ENCODE measurements at places on chromosomes 5 and 9. TPM values are rescaled to one million over a fixed set of nuclear protein-coding genes. Genes with fewer than 3 reads are reported as not detected.

The NUDT2 gene
- total RNA-seq = 42.7 TPM

The FRRS1L gene
- not detected for total RNA-seq

The DBH gene
- not detected for total RNA-seq

The OTULINL gene
- 10.3 TPM for total RNA-seq

The TTC39B gene
- total RNA-seq = 34.2 TPM

The C9orf50 gene
- 0.41 TPM for total RNA-seq

The SOX30 gene
- total RNA-seq = not detected

The FAM78A gene
- total RNA-seq = 45.7 TPM

The ADAMTS6 gene
- total RNA-seq = 3.8 TPM

The POLR1E gene
- 60.3 TPM for total RNA-seq

The SYNPO gene
- total RNA-seq = 0.53 TPM

The DBN1 gene
- total RNA-seq = 5.5 TPM

The PCDHGA7 gene
- not detected for total RNA-seq

The GARIN3 gene
- 0.47 TPM for total RNA-seq

The MYMK gene
- total RNA-seq = not detected

The TEX48 gene
- total RNA-seq = not detected

The BTNL8 gene
- total RNA-seq = not detected

The CDH18 gene
- not detected for total RNA-seq

The SLC46A2 gene
- not detected for total RNA-seq

The PCDHA1 gene
- total RNA-seq = not detected

The HDHD3 gene
- total RNA-seq = 23.2 TPM

The CARTPT gene
- total RNA-seq = not detected

The CDC20B gene
- total RNA-seq = not detected

The KIF4B gene
- 0.14 TPM for total RNA-seq

The CETN3 gene
- total RNA-seq = 40.6 TPM

The SPARC gene
- total RNA-seq = 0.91 TPM

The FOXI1 gene
- not detected for total RNA-seq

The EXOSC2 gene
- 68.8 TPM for total RNA-seq

The INSL6 gene
- total RNA-seq = not detected

The EPB41L4B gene
- not detected for total RNA-seq

The SLC34A1 gene
- total RNA-seq = 0.07 TPM

The ECM2 gene
- not detected for total RNA-seq

The PTGER4 gene
- 56.9 TPM for total RNA-seq

The SPINK1 gene
- not detected for total RNA-seq

The KIAA1958 gene
- 16.8 TPM for total RNA-seq

The AMBP gene
- total RNA-seq = not detected

The FGF10 gene
- not detected for total RNA-seq

The JAKMIP2 gene
- total RNA-seq = 0.30 TPM

The RXFP3 gene
- total RNA-seq = not detected

The ZNF658 gene
- 1.2 TPM for total RNA-seq

The AGXT2 gene
- not detected for total RNA-seq

The HAVCR2 gene
- total RNA-seq = 34.4 TPM

The ARID3C gene
- 1.6 TPM for total RNA-seq

The IFNA21 gene
- total RNA-seq = not detected
